ENCODE measurements at places on chromosomes 1 and 21.

GRCh38 chr21:14482165-14482564 is 64.0 kb downstream of the SAMSN1 start:
- no peaks in the 10 kb centered on the region for H3K36me3 ChIP-seq
- peak overlapping the region; percentile 55 for H3K27ac ChIP-seq
- H3K4me1 ChIP-seq, result peaks cover 6% of the 10 kb centered on the region
- H3K27me3 ChIP-seq, result no peaks in the 10 kb centered on the region
- DNase-seq, result no peak
- no peak overlapping the region for H3K4me3 ChIP-seq

GRCh38 chr1:10537082-10537766 is 62.5 kb downstream of the PEX14 start:
- peaks cover 9% of the 10 kb centered on the region for H3K36me3 ChIP-seq
- no peak overlapping the region for H3K4me3 ChIP-seq
- no peaks in the 10 kb centered on the region for H3K4me1 ChIP-seq
- no peak overlapping the region for H3K27ac ChIP-seq
- DNase-seq, result no peak

GRCh38 chr21:34536820-34537219 is 24.8 kb upstream of the KCNE1 start:
- H3K27ac ChIP-seq, result no peak overlapping the region
- H3K4me1 ChIP-seq, result peaks cover 12% of the 10 kb centered on the region
- no peaks in the 10 kb centered on the region for H3K36me3 ChIP-seq
- no peak overlapping the region for H3K4me3 ChIP-seq
- DNase-seq, result no peak
- no peaks in the 10 kb centered on the region for H3K27me3 ChIP-seq

DNA sequence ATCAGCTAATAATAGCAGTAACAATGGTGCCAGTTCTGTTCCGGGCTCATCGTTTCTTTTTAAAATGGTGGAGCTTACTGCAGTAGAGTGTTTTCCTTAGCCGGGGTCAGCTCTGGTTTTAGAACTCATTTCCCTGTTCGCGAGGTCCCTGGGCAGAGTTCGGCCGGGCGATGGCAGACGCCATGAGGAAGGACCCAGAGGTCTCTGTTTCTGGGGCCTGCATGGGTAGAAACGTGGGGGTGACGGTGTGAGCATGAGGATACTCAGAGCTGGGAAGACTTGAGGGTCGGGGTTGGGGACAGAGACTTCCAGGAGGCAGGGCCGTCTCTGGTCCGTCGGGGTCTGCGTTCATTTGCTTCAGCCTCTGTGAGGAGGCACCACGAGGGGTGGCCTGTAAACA is 38.8 kb downstream of the PRKCZ start:
- no peaks in the 10 kb centered on the region for H3K4me1 ChIP-seq
- no peaks in the 10 kb centered on the region for H3K36me3 ChIP-seq
- no peak overlapping the region for H3K27ac ChIP-seq
- no peaks in the 10 kb centered on the region for H3K27me3 ChIP-seq

DNA sequence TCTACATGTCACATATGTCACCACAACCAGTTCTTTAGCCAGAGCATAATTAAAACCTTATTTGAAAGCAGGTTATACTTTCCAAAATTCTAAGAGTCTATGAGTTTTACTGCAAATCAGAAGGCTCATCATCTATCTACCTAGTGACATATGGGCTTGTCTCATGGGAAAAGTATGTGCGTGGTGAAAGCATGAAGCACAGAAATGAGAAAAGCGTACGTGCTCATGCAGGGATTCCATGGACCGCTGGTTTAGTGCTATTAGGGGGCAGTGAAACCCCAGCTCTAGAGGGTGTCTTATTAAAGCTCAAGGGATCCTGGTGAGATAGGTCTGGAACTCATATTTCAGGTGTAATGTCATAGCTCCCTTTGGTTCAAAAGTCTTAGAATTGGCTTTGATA is 50.2 kb downstream of the FAM163A start:
- no peak overlapping the region for H3K27ac ChIP-seq
- no peaks in the 10 kb centered on the region for H3K27me3 ChIP-seq
- no peak overlapping the region for H3K4me3 ChIP-seq
- no peaks in the 10 kb centered on the region for H3K36me3 ChIP-seq
- no peak for DNase-seq

DNA sequence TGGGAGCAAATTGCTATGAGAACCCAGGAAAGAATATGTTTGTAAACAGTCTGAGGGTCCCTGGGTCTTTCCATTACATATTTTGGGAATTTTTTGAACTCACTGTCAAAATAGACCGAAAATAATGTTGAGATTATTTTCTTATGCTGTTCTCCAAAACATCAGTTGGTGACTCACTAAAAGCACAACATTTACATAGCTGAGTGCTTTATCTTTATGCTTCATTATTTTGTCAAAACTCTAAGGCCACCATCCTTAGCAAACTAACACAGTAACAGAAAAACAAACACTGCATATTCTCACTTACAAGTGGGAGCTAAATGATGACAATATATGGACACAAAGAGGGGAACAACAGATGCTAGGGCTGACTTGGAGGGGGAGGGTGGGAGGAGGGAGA is 459.3 kb downstream of the ADGRL2 start:
- no peak overlapping the region for H3K27ac ChIP-seq
- no peaks in the 10 kb centered on the region for H3K36me3 ChIP-seq
- no peak for DNase-seq
- H3K4me3 ChIP-seq, result no peak overlapping the region

- peaks cover 10% of the 10 kb centered on the region for H3K4me1 ChIP-seq
- no peak overlapping the region for H3K4me3 ChIP-seq
- H3K27me3 ChIP-seq, result no peaks in the 10 kb centered on the region
- H3K36me3 ChIP-seq, result no peaks in the 10 kb centered on the region
- DNase-seq, result no peak
These were observed 49.2 kb downstream of the MRPL39 start for GRCh38 chr21:25558123-25558522.

- no peak overlapping the region for H3K27ac ChIP-seq
- H3K36me3 ChIP-seq, result no peaks in the 10 kb centered on the region
- H3K4me3 ChIP-seq, result no peak overlapping the region
- no peaks in the 10 kb centered on the region for H3K4me1 ChIP-seq
- no peak for DNase-seq
These were observed 348.8 kb downstream of the RYR2 start for GRCh38 chr1:237390823-237391222.

DNA sequence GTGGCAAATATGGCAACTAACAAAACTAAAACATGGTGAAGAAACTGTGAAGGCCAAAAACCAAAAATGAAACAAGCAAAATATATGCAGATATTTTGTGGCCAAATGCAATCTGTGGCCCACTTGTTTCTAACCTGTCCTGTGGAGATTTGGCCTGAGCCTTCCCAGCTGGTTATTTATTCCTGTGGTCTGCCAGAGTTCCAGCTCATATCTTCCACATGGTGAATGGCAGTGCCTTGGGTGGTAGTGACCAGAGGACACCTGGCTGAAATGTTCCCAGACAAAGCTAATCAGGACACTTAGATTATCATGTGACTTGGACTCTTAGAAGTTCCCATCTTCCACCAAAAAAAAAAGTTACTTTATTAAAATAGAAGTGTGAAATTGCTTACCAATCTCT is 39.7 kb downstream of the RNASEL start:
- no peaks in the 10 kb centered on the region for H3K4me1 ChIP-seq
- DNase-seq, result no peak

GRCh38 chr1:94989911-94990473 is 63.1 kb upstream of the CNN3 start:
- no peaks in the 10 kb centered on the region for H3K27me3 ChIP-seq
- no peaks in the 10 kb centered on the region for H3K4me1 ChIP-seq
- H3K36me3 ChIP-seq, result no peaks in the 10 kb centered on the region
- no peak overlapping the region for H3K27ac ChIP-seq
- no peak overlapping the region for H3K4me3 ChIP-seq
- no peak for DNase-seq

DNA sequence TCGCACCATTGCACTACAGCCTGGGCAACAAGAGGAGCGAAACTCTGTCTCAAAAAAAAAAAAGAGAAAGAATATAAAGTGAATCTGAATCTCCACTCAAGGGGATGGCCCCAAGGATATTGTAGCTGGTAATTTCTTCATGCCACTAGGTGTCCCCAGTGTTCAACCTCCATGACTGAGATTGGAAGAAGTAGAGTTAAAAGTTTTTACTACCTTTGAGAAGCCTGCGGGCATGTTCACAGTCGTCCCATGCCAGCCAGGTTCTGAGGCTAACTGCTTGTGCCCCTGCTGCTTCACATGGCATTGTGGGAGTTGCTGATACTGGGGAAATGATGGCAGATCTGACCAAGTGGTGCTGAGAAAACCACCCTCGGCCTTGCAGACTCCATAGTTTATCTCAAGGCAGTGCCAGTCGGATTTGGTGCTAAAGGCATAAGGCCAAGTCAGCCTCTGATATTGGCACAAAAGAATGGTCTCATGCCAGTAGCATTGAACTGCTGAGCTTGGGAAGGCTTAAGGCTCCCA is 10.8 kb upstream of the SHISA4 start:
- H3K36me3 ChIP-seq, result peaks cover 13% of the 10 kb centered on the region
- H3K27me3 ChIP-seq, result no peaks in the 10 kb centered on the region
- H3K4me3 ChIP-seq, result no peak overlapping the region

DNA sequence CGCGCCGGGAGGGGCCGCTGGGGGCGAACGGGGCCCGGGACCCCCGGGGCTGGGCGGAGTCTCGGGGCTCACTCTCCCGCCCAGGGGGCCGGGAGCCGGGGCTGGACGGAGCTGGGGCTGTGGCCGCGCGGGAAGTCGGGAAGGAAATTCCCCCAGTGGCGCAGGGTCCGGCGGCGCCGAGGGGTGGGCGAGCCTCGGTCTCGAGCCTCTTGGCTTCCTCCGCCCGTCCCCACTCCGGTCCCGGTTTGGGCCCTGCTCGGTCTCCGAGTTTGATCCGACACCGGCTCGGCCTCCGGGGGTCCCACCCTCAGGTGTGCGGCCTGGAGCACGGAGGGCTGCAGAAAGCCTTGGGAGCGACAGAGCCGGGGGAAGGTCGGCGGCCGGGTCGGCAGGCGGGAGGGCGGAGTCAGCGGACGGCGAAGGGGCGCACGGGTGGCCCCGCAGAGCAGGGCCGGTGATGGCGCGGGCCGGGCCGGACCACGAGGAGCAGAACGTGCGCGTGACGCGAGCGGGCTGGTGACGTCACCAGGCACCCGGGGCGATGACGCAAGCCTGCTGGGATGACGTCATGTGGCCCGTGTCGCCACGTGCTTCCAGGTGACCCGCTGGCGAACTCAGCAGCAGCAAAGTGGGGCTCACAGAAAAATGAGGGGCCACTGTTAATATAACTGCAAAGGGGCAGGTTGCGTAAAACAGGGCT is 610 bp upstream of the HES4 start:
- H3K27ac ChIP-seq, result no peak overlapping the region
- H3K36me3 ChIP-seq, result no peaks in the 10 kb centered on the region
- DNase-seq, result peak; percentile 37
- H3K4me3 ChIP-seq, result peak overlapping the region; percentile 66

- H3K36me3 ChIP-seq, result peaks cover 5% of the 10 kb centered on the region
- no peaks in the 10 kb centered on the region for H3K27me3 ChIP-seq
- H3K27ac ChIP-seq, result peak overlapping the region; percentile 27
These were observed 34.5 kb downstream of the UCK2 start for GRCh38 chr1:165861911-165862310.

GRCh38 chr1:247366926-247367645 is 35.4 kb upstream of the ZNF496 start:
- no peak overlapping the region for H3K4me3 ChIP-seq
- H3K36me3 ChIP-seq, result no peaks in the 10 kb centered on the region
- H3K4me1 ChIP-seq, result no peaks in the 10 kb centered on the region
- DNase-seq, result no peak

DNA sequence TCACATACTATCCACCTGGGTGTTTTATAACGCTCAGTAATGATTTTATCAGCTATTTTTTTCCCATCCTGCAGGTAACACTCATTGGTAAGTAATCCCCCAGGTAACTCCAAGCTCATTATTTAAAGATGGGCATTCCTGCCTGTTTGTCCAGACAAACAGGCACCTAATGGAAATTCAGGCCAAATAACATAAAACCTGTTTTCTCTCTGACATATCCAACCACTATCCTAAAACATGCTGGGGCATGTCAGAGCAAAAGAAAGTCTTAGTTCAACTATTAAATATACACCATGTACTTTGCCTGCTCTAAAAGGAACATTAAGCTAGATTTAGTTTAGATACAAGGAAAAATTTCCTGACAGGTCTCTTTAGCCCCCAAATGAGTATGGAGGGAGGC is 987.7 kb downstream of the TTLL7 start:
- no peak for DNase-seq
- no peak overlapping the region for H3K27ac ChIP-seq
- H3K4me3 ChIP-seq, result no peak overlapping the region
- H3K36me3 ChIP-seq, result no peaks in the 10 kb centered on the region
- no peaks in the 10 kb centered on the region for H3K27me3 ChIP-seq
- H3K4me1 ChIP-seq, result no peaks in the 10 kb centered on the region

GRCh38 chr1:162704673-162705424 is 72.6 kb downstream of the DDR2 start:
- no peak overlapping the region for H3K4me3 ChIP-seq
- no peaks in the 10 kb centered on the region for H3K36me3 ChIP-seq
- no peak for DNase-seq
- H3K4me1 ChIP-seq, result 0 out of 2 replicates have a peak, but pooled peaks cover 5% of the 10 kb centered on the region

GRCh38 chr21:41317458-41317857 is 857 bp downstream of the FAM3B start:
- H3K27ac ChIP-seq, result no peak overlapping the region
- H3K4me3 ChIP-seq, result no peak overlapping the region
- no peak for DNase-seq
- H3K36me3 ChIP-seq, result no peaks in the 10 kb centered on the region
- H3K4me1 ChIP-seq, result no peaks in the 10 kb centered on the region

- no peaks in the 10 kb centered on the region for H3K4me1 ChIP-seq
- no peak for DNase-seq
- no peaks in the 10 kb centered on the region for H3K36me3 ChIP-seq
- H3K27ac ChIP-seq, result no peak overlapping the region
- H3K4me3 ChIP-seq, result no peak overlapping the region
- H3K27me3 ChIP-seq, result no peaks in the 10 kb centered on the region
These were observed 414.2 kb downstream of the PTPRU start for GRCh38 chr1:29650476-29650875.

- H3K27ac ChIP-seq, result no peak overlapping the region
- no peaks in the 10 kb centered on the region for H3K27me3 ChIP-seq
- no peaks in the 10 kb centered on the region for H3K4me1 ChIP-seq
- H3K4me3 ChIP-seq, result no peak overlapping the region
- H3K36me3 ChIP-seq, result no peaks in the 10 kb centered on the region
- no peak for DNase-seq
These were observed 24.9 kb downstream of the CCDC185 start for GRCh38 chr1:223417903-223418663.

DNA sequence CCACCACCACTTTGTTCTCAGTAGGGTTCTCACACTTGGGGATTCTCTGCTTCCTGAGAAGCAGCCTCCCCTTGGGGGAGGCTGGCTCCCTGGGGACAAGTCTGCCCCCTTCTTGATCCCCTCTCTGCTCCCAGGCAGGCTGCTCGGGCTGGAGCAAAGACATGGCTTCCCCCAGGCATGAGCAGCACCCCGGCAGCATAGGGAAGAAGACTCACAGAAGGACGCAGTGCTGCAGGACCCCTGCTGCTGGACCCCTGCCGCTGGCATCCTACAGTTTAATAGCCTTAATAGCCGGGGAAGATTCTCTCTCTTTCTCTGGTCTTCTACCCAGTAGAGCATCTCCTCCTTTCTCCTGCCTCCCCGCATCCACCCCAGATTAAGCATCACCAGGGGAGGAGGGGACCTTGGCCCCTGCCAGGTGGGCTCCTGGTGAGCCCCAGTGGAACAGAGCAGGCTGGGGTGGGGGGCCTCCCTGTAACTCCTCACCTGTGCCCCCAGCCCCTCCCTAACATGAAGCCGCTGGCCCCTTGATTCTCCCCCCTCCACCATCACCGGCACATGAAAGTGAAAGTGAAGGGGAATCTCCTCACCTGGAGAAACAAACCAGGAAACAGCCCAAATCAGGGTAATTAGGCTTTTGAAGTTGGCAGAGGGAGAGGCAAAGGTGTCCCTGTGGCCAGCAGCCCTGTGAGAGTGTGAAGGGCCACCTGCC is 2.5 kb downstream of the WNT3A start:
- peaks cover 2% of the 10 kb centered on the region for H3K27me3 ChIP-seq
- no peak for DNase-seq
- H3K4me1 ChIP-seq, result peaks cover 9% of the 10 kb centered on the region
- no peak overlapping the region for H3K27ac ChIP-seq
- no peaks in the 10 kb centered on the region for H3K36me3 ChIP-seq

Data from GM12878 (cell line).